ENCODE measurements at places on chromosomes 6 and 20.

DNA sequence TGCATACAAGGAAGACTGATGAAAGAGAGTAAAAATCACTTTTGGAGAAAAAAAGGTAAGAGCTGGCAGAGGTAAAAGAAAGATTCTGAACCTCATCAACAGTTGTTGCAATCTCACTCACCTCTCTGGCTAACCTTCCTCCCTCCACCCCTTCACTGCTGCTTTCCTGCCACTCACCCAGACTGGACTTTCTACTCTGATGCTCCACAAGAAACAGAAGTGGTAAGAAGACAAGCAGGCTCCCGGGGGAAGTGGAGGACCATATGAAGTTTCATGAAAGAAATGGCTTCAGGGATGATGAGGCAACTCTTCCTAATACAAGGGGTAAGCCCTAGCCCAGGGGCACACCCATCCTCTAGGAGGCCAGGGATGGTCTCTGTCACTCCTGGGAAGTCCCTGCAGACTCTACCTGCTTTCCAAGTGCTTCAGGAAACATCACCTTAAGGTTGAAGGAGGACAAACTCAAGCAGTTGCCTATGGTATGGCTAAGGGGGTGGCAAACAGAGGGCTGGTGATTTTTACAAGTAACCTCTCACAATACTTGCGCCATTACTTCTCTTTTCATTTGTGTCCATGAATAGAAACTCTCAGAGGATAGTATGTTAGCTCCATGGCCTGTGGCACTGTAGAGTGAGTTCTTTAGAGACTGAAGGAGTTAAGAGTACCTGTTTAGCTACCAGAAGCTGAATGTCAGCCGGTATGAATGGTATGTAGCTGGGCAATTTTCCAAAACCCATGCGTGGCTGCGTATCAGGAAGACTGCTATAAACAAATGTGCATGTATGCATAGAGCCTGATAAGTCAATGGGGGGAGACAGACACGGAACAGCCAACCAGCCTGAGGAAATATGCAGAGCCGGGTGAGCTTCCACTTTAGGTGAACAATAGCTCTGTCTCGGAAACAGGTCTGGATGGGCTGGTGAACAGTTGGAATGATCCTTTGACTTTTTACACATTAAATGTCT, 112.0 kb downstream of the BACH2 start:
- DNase-seq, result no peak

- DNase-seq, result no peak
Measured at GRCh38 chr20:39038495-39038894, 76.4 kb downstream of the DHX35 start.

GRCh38 chr20:10919396-10920140, 245.8 kb upstream of the JAG1 start:
- DNase-seq, result peak; percentile 86

DNA sequence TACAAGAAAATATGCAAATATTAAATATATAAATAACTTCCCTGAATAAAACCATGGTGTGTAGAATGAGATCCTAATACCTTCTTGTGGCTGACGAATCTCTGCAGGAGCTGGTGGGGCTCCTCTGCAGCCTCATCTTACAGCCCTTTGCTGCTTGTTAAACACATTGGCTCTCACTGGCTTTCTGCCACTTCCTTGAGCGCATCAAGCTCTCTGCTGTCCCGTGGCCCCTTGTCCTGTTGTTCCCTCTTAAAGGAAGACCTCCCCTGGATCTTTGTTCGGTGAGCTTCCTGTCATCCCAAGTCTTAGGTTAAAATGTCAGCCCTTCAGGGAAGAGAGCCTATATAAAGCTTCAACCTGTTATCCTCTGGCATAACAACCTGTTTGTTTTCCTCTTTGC, 519.6 kb downstream of the DOK5 start:
- DNase-seq, result no peak

- no peak for DNase-seq
Measured at GRCh38 chr6:16595514-16596120, 165.6 kb downstream of the ATXN1 start.

GRCh38 chr20:2663364-2663886, 591 bp downstream of the IDH3B start:
- DNase-seq, result no peak

GRCh38 chr20:18533978-18534644, 26.4 kb downstream of the SEC23B start:
- DNase-seq, result no peak

DNA sequence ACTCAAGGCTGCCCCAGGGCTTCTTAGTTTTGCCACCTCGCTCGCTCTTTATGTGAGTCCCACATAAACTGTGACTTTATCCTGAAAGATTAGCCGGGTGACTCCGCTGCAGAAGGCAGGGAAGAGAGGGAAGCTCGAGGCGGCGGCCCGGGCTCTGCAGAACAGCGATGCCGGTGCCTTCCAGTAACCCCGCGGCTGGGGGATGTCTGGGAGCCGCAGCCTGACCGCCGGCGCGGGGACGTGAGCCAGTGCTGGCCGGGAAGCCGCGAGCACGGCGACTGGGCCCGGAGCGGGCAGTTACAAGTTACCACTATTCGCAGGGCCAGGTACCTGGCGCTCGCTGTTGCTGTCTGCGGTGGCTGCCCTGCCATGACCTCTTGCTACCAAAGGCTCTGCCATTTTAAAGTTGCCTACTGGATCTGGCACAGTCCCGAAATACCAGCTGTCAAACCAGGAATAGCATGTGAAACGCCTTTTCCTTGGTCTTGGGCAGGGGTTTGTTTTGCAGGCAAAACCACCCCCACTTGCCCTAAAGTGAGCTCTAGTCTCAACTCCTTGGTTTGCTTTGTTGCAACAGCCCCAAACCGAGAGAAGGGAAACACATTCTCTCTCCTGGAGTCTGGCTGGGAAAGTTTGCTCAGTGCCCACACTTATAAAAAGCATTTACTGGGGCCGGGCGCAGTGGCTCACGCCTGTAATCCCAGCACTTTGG, 124.0 kb upstream of the SLC2A12 start:
- DNase-seq, result peak; percentile 18

- peak; percentile 73 for DNase-seq
Measured at GRCh38 chr6:87808005-87808757, 106.1 kb upstream of the AKIRIN2 start.

- peak; percentile 75 for DNase-seq
Measured at GRCh38 chr6:55777469-55777868, 97.9 kb downstream of the BMP5 start.

DNA sequence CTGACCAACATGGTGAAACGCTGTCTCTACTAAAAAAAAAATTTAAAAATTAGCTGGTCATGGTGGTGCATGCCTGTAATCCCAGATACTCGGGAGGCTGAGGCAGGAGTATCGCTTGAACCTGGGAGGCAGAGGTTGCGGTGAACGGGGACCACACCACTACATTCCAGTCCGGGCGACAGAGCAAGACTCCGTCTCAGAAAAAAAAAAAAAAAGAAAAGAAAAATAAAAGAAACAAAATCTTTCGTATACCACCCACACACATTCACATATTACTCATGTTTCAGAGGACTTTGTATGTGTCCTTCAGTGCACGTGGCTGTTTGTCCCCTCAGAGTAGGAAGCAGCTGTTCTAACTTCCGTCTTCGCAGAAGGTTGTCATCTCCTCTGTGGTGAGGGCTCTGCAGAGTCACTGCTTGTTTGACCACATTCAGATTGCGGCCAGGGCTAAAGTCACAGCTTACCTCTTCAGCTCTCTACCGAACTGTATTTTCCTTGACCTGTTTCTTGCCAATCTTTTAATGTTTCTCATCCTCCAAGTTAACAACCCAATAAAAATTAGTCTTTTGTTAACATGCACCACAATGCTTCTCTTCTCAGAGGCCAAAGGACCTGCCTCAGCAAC, 36.6 kb upstream of the HIVEP1 start:
- no peak for DNase-seq

GRCh38 chr20:31693987-31694661, 28.5 kb downstream of the BCL2L1 start:
- DNase-seq, result no peak

- DNase-seq, result peak; percentile 89
Measured at GRCh38 chr6:141403827-141404226, 728.9 kb upstream of the GJE1 start.

DNA sequence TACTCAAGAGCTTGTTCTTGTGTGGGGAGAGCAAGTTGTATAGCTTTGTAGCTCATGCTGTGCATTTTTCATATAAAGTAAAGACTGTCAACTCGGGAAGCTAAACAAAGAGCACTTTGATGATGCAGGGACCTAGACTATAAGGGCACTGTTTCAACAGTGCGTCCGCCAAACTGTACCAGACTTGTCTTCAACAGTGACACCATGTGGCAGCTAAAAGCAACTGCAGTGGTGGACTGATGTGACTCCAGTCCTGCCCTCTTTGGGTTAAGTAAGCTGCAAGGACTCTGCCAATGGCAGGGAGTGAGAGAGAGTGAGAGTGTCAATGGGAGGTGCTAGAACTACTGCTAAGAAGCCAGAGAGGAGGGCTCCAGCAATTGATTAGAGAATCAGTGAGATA, 48.1 kb upstream of the MC3R start:
- peak; percentile 14 for DNase-seq

GRCh38 chr6:24743265-24743943, 24.4 kb upstream of the C6orf62 start:
- DNase-seq, result peak; percentile 99

- DNase-seq, result no peak
Measured at GRCh38 chr20:38629979-38630378, 28.4 kb downstream of the ARHGAP40 start.

DNA sequence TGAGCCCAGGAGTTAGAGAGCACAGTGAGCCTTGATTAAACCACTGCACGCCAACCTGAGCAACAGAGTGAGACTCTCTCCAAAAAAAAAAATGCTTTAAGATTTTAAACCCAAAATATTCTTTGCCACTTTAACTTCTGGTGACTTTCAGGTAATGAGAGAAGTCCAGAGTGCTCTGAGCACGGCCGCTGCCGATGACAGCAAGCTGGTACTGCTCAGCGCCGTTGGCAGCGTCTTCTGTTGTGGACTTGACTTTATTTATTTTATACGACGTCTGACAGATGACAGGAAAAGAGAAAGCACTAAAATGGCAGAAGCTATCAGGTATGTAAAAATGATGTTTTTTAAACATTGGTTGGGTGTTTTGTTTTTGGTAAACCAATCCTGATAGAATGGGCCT, 66.4 kb downstream of the RPP40 start:
- DNase-seq, result no peak

DNA sequence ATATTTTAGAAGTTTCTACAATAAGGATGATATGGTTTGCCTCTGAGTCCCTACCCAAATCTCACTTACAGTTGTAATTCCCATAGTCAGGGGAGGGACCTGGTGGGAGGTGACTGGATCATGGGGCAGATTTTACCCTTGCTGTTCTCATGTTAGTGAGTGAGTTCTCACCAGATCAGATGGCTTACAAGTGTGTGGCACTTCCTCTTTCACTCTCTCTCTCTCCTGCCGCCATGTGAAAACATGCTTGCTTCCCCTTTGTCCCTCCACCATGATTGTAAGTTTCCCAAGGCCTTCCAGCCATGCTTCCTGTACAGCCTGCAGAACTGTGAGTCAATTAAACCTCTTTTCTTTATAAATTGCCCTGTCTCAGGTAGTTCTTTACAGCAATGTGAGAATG, 527.5 kb upstream of the ID4 start:
- DNase-seq, result no peak

DNA sequence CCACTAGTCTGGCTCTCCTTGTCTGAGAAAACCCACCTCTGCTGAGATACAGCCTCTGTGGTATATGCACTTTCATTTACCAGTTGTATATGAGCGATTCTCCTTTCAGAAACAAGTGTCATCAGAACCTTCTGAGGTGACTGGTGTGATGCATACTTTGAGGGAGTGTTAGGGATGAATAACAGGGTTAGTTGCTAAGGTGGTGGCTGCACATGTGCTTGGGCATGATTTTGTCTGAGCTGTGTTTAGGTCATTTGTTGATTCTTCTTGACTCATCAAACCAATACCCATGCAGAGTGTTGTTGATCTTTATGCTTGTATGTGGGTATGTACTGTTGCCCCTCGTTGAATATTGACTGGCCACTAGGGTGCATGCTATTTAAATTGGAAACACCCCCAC, 25.7 kb downstream of the DTD1 start:
- peak; percentile 57 for DNase-seq

- DNase-seq, result no peak
Measured at GRCh38 chr6:52840763-52841585, at the start of gene GSTA5. TSS of gene GSTA5 (minus strand) at chr6:52840813.

DNA sequence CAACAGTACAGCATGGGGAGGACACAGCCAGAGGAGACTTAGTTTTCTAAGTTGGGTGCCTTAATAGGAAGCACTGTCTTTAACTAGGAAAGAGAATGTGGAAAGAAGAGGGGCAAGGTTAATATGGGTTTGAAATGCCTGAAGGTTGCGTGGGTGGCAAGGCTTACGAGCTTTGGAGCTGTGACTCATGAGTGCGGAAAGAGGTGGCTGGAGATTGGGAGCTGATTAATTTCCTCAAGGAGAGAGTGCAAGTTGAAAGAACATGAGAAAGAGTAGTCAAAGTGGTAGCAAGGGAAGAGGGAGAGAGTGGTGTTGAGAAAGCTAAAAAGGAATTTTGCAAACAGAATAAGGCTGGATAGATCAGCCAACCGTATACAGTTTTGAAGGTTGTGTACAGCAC, 315.1 kb upstream of the PRND start:
- peak; percentile 92 for DNase-seq

- peak; percentile 55 for DNase-seq
Measured at GRCh38 chr20:7967199-7967844, 27.1 kb upstream of the HAO1 start.

DNA sequence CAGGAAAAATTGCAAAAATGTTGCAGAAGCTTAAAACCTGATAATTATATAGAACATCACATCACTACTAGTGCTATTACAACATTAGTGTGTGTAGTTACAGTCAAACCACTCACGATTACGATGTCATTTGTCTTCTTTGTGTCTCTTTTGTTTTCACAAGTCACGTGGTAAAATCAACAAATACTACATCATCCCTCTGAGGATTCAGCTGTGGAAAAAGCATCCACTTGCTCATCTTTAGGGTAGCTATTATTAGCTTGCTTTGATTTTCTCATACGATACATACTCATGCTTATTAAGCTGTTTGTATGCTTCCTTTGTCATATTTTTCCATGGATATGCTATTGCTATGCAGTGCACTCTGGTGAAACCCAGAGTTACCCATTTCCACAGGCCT, 22.2 kb upstream of the ATXN1 start:
- DNase-seq, result peak; percentile 34

GRCh38 chr20:49386848-49387580, 95.5 kb downstream of the KCNB1 start:
- no peak for DNase-seq
